ENCODE measurements at places on chromosomes 6 and 20.

GRCh38 chr6:159777240-159777904 lies 12.0 kb downstream of the TCP1 start:
- no peak for DNase-seq

GRCh38 chr20:51176876-51177275 lies 154.0 kb upstream of the KCNG1 start:
- no peak for DNase-seq

DNA sequence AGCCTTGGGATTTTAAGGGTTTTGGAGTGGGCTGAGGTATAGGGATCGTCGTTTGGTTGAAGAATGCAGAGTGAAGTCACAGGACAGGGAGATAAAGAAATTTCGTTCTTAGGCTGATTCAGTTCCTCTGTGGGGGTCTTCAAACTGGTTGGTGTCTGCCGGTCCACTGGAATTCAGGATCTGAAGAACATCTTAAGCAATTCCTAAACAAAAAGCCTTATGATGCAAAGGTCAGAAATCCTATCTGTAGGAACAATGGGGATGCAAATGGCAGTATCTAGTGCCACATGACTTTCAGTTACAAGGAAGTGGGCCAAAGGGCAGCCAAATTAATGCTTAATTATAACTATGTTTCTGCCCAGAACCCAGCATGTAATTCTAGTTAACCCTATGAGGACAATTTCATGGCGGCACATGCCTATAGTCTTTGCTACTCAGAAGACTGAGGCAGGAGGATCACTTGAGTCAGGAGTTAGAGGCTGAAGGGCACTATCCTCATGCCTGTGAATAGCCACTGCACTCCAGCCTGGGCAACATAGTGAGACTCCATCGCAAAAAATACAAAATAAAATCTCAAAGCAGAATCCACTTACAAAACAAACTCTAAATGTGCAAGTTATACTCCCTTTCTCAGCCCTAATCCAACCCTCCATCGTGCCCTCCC lies 4.6 kb upstream of the SLC2A10 start:
- no peak for DNase-seq

DNA sequence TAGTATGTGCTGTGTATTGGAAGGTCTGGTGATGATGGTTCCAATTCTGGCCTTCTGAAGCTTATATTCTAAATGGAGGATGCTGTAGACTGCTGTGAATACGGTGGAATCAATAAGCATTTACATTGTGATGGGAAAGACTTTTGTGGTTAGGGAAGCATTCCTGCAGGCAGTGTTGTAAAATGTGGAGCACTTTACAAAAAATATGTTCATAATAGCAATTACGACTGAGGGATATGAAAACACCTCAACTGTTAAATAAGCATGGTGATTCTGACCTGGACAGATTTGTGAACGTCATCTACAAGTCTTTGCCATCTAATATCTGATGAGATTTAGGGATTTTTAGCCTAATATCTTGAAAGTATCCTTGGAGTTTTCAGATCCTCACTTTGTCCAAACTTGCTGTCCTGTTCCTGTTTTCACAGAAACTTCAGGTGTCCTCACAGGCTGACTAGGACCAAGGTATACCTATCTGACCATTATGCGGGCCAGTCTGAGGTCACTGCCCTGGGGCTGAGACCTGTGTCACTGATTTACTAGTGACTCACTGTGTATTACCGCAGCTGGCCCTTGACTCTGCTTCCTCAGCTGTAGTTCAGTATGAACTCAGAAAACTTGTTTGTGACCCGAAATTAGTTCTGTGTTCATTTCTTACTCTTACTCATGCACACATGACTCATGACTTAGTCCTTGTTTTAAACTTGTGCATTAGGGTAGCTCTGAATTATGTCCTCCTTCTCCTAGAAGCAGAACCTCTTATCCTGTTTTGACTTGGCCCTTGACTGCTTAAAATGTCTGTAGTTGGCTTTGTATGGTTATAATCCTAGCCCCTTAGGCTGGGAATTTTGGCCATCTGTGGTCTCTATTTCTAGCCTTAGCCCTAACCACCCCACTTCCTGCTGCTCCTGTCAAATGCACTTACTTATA lies 343.0 kb downstream of the CDKAL1 start:
- DNase-seq = peak; percentile 84

- peak; percentile 52 for DNase-seq
These were observed 24.1 kb upstream of the IPCEF1 start for GRCh38 chr6:154380741-154381140.

- DNase-seq = no peak
These were observed 112.4 kb upstream of the ZNF217 start for GRCh38 chr20:53706008-53706465.

DNA sequence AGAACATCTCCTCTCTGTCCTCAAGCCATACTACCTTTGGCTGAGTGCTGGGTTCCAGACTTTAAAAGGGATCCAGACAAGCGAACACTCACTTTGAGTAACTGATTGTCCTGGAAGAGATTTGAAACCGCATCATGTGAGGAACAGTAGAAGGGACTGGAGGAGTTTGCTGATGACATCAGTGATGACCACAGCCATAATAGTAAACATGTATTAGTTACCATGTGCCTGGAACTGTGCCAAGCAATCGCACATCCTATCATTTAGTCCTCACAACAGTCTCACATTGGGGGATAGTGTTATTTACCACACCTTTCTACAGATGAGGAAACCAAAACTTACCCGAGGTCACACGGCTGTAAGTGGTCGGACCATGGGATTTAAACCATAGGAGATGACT lies 39.8 kb downstream of the ARMC2 start:
- DNase-seq = peak; percentile 27

- DNase-seq = peak; percentile 64
These were observed 91.5 kb upstream of the RREB1 start for GRCh38 chr6:7016226-7016625.

DNA sequence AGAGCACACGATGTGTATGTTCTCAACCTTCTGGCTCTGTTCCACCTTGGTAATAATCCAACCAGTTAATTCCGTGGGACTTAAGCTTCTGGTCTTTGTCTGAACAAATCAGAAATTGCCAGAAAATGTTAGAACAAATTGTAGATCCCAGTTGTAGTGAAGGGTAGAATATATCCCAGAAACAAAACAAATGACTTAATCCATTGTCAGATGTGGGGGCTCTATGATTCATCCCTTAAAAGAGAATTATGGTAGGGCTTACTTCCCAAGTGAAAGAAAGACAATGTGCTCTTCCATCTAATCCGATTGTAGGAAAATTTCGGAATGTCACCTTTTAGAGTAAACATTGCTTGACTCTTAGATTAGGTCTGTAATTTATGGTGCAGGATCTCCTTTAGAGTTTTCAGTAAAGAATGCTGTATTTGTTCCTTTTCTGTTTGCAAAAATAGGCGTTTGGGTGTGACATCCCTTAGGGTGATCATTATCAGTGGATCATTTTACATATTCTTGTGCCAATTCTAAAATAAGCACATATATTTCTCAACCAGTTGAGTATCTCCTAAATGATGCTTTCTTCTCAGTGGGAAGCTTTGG lies 234.5 kb upstream of the ZNF217 start:
- DNase-seq = peak; percentile 34

GRCh38 chr20:46990017-46990595 lies 95.5 kb downstream of the EYA2 start:
- DNase-seq = peak; percentile 4

GRCh38 chr6:41451515-41452163 lies 94.5 kb upstream of the FOXP4 start:
- no peak for DNase-seq

DNA sequence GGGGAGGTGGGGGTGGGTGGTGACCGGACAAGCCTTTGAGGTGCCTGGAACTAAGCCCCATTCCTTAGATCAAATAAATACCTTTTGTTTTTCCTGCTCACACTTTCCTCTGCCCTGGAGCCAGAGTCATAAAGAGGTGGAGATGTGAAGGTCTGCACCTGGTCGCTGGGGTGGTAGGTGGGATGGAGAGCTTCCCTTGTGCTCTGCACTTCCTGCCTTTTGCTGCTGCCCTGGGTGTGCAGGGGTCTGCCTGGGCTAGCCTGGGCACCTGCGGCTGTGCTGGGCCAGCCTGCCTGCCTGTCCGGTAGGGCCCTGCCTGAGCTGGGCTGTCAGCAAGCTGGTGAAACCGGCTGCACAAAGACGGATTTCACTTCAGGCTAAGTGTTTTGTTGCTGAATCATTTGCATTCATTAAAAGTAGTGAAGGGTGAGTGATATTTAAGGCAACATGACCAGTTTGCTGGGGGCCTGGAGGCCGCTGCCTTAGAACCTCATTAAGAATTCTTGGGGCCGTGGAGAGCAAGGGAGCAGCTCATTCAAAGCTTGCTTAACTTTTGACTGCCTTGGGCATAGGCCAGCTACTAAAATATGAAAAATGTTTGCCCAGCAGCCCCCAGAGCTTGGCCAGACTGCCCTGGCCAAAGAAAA lies 20.5 kb downstream of the PTK7 start:
- DNase-seq = no peak

DNA sequence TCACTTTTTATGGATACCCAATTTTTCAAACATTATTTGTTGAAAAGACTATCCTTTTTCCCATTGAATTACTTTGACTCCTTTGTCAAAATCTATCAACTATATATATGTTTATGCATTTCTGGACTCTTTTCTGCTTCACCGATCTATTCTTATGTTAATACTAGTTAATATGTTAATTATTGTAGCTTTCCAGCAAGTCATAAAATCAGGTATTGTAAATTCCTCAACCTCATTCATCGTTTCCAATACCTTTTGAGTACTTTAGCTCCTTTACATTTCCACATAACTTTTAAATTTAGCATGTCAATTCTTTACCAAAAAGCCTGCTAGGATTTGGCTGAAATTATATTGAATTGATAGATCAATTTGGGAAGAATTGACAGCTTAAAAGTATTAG lies 407.3 kb downstream of the ARHGAP18 start:
- no peak for DNase-seq

DNA sequence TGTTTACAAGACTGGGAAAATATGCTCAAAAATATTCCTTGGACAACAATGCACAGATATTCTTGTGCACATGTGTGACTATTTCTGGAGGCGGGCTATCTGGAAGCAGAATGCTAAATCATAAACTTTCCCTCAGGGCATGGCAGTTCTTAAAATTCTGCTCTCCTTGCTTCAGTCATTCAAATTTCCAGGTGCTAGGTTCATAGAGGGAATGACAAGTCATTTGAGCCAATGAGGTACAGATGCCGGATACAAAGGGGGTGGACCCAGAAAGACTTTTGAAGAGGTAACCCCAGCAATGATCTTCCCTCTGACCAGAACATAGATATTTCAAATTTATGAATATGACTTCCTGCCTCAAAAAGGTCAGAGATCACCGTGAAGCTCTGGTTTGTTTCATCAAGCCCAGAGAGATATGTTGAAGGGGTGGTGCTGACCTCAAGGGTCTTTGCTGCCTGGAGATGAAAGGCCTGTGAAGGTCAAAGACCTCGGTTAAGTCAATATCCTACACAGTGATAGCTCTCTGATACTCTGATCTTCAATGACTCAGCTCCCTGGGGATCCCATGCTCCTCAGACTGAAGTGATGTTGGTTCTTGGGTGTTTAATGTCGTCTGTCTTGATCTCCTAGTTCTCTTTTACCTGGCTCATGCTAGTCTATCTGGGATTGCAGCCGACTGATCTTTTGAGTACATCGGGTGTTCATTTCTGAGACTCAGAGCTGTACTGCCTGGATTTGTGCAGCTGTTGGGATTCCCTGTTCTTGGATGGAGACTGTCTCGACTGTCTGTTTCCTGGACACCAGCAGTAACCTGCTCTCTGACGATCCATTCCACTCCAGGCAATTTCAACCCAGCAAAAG lies 47.5 kb upstream of the TSHZ2 start:
- DNase-seq = no peak

DNA sequence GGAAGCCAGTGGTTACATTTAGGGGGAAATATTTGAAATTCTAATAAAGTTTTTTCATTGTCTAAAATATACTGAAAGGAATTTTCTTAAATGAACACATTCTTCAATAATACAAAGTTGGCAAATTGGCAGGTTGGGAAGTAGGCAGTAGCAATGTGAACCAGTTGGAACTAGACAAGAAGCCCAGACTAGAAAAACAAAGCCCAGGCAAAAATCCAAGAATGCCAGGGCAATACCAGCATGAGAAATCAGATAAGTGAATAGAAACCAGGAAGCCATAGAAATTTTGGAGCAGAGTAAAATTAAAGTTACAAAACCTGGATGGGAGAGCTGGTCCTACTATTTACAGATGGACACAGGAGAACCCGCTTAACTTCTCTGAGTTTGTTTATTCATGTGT lies 52.2 kb downstream of the TPBG start:
- DNase-seq = no peak

- no peak for DNase-seq
These were observed 262.8 kb upstream of the TAB2 start for GRCh38 chr6:149054559-149055194.

GRCh38 chr20:24954566-24954965 lies 5.5 kb downstream of the CST7 start:
- DNase-seq = peak; percentile 33

DNA sequence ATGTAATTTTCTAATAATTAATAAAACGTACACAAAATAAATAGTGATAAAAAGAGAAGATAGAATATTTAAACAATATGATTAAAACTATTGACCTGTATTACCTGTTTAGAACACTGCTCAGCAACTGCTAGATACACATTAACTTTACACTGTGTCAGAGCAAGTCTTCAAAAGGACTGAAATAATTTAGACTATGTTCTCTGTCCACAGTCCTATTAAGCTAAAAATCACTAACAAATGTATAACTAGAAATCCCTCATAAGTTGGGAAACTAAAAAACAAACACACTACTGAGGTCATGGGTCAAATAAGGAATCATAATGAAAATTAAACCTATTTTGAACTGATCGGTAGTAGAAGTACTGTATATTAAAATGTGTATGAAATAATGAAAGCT lies 181.7 kb downstream of the QKI start:
- DNase-seq = no peak

DNA sequence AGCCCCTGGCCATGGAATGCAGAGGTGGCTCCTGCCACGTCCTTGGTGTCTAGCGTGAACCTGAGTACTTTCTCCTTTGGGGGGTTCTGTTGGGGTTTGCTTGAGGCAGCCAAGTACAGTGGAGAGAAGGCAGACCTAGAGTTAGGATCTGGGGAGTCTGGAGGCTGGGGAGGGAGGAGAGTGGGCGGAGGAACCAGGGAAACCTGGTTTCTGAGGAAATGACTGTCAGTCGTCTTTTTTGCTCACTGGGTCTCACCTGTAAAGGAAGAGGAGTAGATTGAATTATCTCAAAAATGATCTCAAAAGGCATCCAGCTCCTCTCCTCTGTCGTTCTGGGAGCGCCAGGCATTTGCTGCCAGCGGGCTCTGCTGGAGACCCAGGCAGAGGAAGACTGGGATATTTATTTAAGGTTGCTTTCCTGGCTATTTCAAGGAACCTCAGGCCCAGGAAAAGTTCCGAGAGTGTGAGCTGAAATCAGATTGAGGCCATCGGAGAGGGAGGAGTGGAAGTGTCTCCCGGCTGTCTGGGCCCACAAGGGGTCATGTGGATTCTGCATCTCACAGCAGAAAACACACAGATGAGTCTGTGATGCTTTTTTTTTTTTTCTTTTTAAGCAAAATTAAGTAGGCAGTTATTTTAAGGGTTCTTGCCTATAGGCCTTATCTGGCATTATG lies 16.1 kb downstream of the EPB41L1 start:
- no peak for DNase-seq

GRCh38 chr6:138773177-138774091 lies at the start of gene CCDC28A:
Gene CCDC28A, plus strand, starts transcription at chr6:138773769. Its CDS starts 2,352 bp downstream, at chr6:138776121.
- DNase-seq = peak; percentile 93

GRCh38 chr6:84137989-84138575 lies 89.4 kb downstream of the CEP162 start:
- no peak for DNase-seq

All from inflammatory macrophage (primary cell).